ENCODE measurements at places on chromosomes 1 and 21.

DNA sequence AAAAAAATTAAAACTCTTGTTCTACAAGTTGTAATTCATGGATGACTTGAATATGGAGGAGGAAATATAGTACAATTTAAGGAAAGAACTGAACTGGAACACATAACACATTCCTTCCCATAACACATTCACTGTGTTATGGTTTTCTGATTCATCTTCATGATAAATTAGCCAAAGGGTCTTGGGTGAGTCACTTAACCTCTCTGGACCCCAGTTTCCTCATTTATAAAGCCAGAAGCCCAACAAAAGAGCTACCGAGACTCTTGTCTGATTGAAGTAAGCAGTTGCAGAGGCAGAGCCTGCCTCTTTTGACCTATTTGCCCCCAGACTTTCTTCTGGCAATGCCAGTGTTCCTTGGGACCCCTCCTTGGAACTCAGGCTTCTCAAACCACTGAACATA is 161.9 kb upstream of the KCTD3 start:
- no peak for DNase-seq

- DNase-seq, result no peak
Measured at GRCh38 chr1:111474106-111474505, 322 bp downstream of the C1orf162 start.

GRCh38 chr1:39892601-39893595 is 8.8 kb downstream of the MYCL start:
- DNase-seq, result no peak

- DNase-seq, result no peak
Measured at GRCh38 chr1:150650193-150650592, 20.8 kb upstream of the ENSA start.

DNA sequence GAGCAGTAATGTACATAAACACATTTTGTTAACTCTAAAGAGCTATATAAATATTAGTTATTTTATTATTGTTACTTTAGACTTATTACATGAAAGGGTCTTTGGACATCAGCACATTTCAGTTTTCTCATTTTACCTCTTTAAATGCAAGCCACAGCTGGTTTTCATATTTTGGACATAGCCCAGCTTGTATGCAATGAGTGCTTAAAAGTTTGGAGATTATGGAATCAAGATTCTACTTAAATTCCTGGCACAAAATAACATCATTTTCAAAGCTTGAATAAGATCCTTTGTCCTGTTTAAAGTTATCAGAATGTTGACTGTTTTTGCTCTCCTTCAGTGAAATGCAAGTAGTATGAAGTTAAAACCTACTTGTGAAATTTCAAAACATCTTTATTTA is 15.5 kb upstream of the LEPR start:
- no peak for DNase-seq

DNA sequence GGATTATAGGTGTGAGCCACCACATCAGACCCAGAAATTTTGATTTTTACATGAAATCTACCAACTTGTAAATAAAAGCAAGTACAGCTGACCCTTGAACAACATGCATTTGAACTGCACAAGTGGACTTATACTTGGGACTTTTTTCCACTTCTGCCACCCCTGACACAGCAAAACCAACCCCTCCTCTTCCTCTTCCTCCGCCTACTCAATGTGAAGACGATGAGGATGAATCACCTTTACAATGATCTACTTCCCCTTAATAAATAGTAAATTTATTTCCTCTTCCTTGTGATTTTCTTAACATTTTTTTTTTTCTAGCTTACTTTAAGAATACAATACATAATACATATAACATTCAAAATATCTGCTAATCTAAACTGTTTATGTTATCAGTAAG is 17.5 kb upstream of the YRDC start:
- no peak for DNase-seq

All from DMS79 treated with DMSO at 0.1 percent for 48 hours (cell line).